ENCODE measurements at places on chromosomes 2 and 18. TPM values are rescaled to one million over a fixed set of nuclear protein-coding genes. Genes with fewer than 3 reads are reported as not detected.

PARD3B gene
- polyA plus RNA-seq = not detected

DNAJC5G gene
- not detected for polyA plus RNA-seq

MROH2A gene
- not detected for polyA plus RNA-seq

RGPD4 gene
- polyA plus RNA-seq = not detected

OSBPL6 gene
- polyA plus RNA-seq = 0.33 TPM

CNNM3 gene
- 13.0 TPM for polyA plus RNA-seq
